ENCODE measurements at places on chromosomes 1 and 21. TPM values are rescaled to one million over a fixed set of nuclear protein-coding genes. Genes with fewer than 3 reads are reported as not detected.

FAM110D gene
- total RNA-seq, result 0.77 TPM

GCSAML gene
- not detected for total RNA-seq

KRTAP12-2 gene
- total RNA-seq, result not detected

LCE1E gene
- total RNA-seq, result not detected

GABPB2 gene
- 7.7 TPM for total RNA-seq
